ENCODE measurements at places on chromosomes 7 and 10.

GRCh38 chr7:107388604-107389003 is 81.3 kb upstream of the GPR22 start:
- no peak for DNase-seq

DNA sequence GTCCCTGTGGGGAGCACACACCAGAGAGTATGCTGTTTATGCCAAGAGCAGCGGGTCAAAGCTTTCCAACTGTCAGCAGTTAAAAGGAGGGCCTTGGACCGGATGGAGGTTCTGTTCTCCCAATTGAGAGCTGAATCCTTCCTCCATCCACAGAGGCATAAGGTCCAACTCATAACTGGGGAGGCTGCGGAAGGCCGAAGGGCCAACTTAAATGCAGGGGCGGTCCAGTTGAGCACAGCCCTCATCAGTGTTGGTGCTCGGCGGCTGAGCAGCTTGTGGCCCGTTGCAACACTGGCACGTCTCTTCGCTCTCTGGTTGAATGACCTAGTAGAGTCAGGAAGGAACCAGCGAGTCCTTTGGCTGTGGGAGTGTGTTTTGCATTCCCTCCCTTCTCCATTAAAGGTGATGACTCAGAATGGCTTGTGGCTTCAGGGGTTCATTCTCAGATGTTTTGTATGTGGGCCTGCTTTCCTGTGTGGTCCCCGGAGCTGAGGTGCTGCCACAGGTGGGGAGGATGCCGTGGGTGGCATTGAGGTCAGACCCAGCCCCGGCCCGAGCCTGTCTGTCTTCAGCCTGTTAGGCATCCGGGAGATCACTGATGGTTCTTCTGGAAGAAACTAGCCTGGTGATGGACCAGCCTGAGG is 44.8 kb upstream of the DMBT1 start:
- DNase-seq, result no peak

- no peak for DNase-seq
Observed at GRCh38 chr7:80900583-80901576, 18.0 kb downstream of the SEMA3C start.

DNA sequence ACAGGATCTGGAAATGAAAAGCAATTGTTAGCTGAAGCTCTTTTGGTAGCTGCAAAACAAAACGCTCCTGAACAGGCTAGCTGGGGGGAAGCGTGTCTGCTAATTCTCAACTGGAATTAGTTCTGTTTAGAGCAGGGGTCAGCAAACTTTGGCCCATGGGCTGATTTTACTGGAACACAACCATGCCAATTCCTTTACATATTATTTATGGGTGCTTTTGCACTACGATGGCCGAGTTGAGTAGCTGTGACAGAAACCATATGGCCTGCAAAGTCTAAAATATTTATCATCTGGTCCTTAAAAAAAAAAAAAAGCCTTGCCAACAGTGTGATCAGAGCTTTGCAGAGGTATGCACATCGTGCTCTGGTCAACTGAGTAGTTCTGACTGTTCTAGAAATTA is 108.4 kb upstream of the PDLIM1 start:
- no peak for DNase-seq

- DNase-seq, result no peak
Observed at GRCh38 chr10:123274306-123275135, 120.3 kb downstream of the BUB3 start.

DNA sequence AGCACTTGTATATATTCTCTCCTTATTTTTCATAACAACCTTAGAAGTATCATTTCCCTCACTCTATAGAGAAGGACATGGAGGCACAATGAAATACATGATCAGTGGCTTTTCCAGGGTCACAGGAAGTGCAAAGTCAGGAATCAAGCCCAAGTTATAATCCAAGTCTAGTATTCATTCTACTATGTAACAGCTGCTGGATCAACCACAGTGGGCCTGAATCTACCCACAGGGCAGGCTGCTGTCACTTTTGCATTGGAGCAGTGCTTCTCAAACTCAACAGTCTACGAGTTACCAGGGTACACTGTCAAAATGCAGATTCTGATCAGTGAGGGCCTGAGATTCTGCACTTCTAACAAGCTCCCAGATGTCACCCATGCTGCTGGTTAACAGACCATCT is 18.3 kb downstream of the ZDHHC16 start:
- DNase-seq, result no peak

DNA sequence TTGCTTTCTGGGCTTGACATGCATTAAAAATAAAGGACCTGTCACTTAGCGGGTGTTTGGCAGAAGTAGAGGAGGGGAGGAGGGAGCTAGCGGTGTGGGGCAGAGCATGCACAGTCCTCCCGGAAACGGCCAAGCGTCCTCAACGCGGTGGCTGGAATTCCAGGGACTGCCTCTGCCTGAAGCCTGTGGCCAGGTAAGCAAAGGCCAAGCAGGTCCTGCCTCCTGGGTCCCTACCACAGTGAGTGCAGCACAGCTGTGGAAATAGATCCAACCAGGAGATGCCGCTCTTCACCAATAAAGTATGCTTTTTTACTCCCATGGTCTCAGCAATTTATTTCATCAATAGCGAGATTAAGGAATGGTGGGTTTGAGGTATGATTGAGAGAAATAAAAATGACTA is 323.4 kb downstream of the WDR37 start:
- DNase-seq, result no peak

- DNase-seq, result no peak
Observed at GRCh38 chr7:93723424-93724124, 149.1 kb upstream of the CALCR start.

DNA sequence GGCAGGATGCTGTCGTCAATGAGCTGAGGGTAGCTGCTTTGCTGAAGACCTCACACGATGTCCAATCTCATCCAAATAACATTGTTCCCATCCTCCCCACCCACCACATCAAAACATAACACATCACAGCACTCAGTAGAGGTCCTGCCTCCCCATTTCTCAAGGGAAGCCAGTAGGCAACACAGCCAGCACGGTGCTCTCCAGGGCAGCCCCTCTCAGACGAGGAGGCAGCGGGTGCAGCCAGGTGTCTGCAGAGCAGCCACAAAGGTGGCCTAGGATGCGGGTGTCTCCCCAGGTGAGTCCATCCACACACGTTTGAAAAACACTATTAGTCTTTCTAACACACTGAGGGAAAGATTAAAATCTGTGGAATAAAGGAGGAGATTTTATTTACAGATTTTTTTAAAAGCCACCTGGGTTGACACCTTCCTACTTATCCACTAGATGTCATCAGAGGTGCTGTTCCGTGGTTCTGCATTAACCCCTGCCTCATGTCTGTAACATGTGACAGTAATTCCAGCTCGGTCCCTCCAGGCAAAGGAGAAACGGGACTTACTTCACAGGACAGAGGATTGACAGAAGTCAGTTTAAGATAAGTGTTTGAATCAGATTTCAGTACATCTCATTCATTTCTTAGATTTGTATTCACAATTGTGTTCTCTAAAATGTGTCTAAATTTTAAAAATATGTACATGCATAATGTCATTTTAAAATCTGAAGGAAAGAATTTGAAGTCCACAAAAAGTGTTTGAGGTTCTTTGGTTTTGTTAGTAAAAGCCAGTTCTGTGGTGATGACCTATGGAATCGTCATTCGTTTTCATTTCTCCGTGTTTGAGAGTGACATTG is 68.0 kb downstream of the LANCL2 start:
- DNase-seq, result no peak

DNA sequence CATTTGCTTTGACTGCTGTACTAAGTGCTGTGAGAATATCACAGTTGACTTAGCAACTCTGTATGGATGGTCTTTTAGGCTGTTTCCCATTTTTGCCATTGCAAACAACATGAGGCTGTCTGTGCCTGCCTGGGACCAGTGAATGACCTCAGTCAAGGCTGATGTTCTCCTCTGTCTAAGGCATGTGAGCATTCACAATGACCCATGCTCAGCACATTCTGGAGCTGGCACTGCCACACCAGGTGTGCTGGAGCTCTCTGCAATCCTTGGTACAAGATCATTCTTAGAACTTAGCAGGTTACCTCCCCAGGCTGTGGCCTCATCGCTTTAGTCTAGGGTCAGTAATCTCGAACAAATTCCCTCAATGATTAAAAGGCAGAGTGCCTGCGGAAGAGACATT is 61.9 kb downstream of the SH3PXD2A start:
- no peak for DNase-seq

DNA sequence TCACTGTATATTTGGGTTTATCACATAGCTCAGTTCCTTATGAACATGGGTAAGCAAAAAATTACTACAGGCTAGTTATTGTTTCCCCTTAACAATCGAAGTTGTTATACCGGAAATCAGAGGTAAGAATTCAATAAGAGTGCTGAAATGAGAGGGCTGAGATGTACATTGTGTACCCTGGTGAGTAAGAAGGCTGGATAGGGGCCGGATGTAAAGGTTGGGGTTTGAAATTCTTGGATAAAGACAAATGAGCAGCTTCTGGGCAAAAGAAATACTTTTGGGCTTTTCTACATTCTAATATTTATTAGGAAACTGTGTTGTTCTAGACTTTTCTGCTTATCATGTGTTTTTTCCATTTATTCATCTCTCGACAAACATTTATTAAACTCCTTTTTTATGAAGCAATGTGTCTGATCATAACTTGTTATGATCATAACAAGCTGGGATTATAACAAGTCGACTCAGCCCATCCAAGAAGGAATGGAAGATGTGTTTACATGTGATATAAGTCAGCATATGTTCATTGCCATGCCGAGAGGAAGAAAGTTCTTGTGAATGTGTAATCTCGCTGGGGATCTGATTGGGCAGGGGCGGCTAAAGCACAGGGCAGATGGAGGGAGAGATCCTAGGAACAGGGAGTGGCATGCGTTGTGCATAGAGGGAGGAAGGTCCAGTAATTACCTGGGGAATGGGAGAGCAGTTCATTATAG is 155.3 kb downstream of the PLXDC2 start:
- no peak for DNase-seq

- no peak for DNase-seq
Observed at GRCh38 chr7:18996583-18996982, 120.9 kb downstream of the TWIST1 start.

DNA sequence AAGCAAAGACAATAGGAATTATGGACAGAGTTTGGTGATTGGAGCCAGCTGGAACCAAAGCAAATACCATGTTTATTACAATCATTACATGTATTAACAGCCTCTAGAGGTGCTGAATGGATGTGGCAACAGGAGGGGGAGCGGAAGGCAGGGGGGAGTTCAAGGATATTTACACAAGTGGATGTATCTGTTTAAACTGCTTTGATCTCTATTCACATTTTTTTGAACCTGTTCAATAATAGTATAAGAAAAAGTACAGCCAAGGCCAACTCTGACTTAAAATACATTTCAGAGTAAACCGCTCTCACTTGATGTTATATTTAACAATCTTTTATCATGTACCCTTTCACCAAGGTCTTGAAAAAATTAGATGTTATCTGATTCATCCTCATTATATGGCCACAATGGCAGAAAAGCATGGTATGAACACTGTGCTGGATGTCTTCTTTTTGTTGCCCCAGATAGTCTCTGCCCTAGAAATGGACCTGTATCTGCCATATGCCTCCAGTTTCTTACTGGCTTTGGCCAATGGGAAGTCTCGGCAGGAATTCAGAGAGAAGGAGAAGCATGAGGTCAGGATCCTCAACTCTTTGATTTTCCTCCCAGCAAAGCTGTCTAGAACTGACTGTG is 88.2 kb upstream of the FAM133B start:
- no peak for DNase-seq

GRCh38 chr7:151566897-151567320 is 47.2 kb upstream of the RHEB start:
- no peak for DNase-seq

DNA sequence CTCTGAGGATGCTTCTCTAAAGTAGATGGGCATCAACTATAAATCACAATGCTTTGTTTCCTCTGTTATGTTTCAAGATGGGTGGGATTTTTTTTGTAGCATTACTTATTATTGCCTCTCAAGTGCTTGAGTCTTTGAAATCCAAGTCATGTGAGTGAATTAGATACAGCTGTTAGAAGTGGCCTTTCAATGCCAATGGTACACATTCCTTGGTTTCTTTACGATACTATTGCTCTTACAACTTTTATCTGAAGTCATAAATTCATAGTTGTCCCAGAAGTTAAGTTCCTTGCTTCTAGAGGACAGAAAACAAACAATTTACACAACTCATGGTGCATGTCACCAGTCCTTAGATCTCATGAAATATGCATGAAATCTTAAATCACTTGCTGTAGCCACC is 15.5 kb downstream of the CFTR start:
- DNase-seq, result no peak

DNA sequence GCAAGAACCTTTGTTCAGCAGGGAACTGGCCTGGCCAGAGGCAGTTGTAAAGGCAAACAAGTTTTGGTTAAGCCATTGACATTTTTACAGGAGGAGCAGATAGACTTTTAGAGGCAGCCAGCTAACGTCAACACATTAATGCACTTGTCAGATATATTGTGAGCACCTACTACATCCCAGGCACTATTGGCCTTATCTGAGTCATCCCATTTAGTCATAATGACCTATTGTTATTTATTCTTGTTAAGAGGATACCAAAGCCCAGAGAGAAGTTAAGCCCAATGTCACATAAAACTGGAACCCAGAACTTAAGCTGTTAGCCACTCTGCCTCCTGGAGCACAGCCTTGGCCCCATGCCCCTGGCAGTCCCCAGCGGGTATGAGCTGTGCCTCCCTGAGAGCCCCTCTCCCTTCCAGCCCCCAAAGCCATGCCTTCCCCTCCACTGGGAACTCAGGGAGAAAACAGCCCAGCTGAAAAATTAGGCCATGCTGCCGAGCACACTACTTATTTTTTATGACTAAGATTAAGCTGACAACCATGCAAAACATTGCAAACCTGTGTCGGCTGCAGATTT is 32.7 kb upstream of the TRIM8 start:
- no peak for DNase-seq

GRCh38 chr7:90916319-90916718 is 320.2 kb downstream of the CDK14 start:
- no peak for DNase-seq

DNA sequence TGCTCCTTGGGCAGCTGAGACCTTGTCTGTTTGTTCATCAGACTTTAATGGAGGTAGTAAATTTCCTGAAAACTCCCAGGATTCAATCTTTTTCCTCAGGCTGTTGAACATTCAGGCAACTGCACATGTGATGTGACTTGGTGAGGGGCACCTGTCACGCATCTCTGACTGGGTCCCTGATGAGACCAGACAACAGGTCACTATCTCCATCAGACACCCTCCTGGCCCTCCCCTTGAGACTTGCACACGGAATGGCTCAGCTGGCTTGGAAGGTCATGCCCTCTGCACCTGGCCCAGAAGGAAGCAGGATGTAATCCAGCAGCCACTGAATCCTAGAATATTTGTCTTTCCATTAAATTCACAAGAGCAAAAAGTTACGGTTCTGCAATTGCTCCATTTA is 15.9 kb downstream of the AQP1 start:
- DNase-seq, result no peak

DNA sequence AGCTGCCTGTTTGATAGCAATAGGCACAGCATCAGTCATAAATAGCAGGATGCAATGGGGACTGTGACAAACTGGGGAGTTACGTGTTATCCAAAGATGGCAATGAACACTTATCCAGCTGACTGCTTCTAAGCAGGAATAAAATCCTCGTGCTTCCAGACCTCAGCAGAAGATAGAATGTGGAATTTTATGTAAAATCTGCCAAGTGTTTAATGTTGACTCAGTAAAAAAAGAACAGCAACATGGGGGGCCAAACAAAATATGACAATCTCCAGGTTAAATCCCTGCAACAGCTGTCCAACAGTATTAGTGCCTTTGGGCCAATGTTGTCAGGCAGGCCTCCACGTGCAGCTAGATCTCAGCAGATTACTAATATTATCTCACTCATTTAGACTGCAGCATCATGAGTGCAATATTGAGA is 127.3 kb downstream of the SEMA3C start:
- no peak for DNase-seq

GRCh38 chr10:130351466-130352290 is 215.5 kb downstream of the GLRX3 start:
- DNase-seq, result no peak

Data from activated B cell treated with CpG ODN at 0.5 μM for 24 hours (primary cell).